Activated CD4-positive, alpha-beta T cell treated with anti-CD3 and anti-CD28 coated beads, Interleukin-2, amount 50 U/mL, for 1 hour (primary cell): ENCODE measurements at places on chromosomes 12 and 14.

GRCh38 chr12:32104572-32105355, 1.9 kb upstream of the BICD1 start:
- DNase-seq = no peak

DNA sequence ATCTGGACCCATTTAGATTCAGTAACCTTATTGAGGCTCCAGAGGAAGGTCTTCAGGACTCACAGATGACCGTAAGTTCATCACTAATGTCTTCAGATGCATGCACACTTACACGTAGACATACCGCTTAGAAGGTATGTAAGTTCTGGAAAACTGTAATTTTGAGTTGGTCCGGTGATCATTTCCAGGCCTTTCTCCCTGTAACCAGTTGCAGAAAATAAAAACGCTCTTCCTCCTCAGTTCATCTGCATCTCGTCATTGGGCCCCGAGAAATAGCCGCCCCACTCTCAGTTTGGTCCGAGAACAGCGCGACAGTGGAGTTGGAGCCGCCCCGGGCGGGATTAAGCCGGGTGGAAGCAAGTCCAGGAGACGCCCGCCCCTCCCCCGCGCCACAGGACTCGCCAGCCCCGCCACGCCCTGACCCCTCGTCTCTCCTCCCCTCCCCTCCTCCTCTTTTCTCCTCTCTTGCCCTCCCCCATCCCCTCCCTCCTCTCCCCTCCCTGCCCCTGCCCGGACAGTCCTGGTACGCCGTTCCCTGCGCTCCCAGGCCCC, 83.7 kb downstream of the TNFAIP2 start:
- DNase-seq = no peak

DNA sequence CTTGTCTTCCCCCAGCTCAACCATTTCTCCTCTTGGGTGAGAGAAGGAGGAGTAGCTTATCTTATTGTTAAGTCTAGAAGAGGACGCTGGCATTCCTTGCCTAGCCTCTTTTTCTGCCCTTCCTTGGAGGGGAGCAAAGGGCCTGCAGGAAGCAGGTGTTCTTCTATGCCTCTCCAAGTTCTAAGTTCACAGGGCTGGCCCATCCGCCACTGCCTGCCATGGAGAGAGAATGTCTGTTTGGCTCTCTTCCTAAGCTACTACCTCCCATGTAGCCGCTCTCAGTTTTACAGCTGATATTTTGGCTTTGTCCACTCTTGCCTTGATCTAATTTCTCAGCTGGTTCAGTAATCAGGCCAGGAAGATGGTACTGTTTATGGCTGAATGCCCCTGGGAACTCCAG, 201.2 kb downstream of the NTF3 start:
- no peak for DNase-seq

DNA sequence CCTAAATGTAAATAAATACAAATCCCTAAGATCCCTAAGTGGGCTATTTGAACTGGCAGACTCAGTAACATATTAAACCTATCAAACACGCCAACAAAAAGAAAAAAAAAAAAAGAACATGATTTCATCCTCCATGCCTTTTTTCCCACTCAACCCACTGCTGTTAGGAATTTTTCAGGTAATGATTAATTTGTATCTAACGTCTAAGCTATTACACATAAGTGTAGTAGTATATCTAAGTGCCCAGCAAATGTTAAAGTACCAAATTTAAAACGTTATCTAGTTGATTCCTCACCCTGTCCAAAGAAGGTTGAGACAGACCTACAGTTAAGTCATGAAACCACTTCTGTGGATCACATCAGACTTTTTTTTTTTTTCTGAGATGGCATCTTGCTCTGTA, 16.4 kb upstream of the ARID4A start:
- no peak for DNase-seq

GRCh38 chr14:42277840-42278239, 671.2 kb downstream of the LRFN5 start:
- DNase-seq = no peak

- no peak for DNase-seq
These were observed 82.1 kb upstream of the CAPRIN2 start for GRCh38 chr12:30836656-30837445.

GRCh38 chr12:51729331-51729730, 119.2 kb downstream of the FIGNL2 start:
- DNase-seq = no peak

GRCh38 chr12:108779998-108780688, 48.8 kb upstream of the CORO1C start:
- DNase-seq = no peak

- no peak for DNase-seq
These were observed 207.7 kb downstream of the FUT8 start for GRCh38 chr14:65620195-65620594.
